Activated T-helper 1 cell treated with anti-CD3 and anti-CD28 coated beads, Interleukin-2, amount 50 U/mL, for 16 hours (primary cell): ENCODE measurements at places on chromosomes 12 and 14.

GRCh38 chr14:65817011-65817410, 404.5 kb downstream of the FUT8 start:
- DNase-seq = no peak

GRCh38 chr14:50560931-50561285, 963 bp downstream of the ATL1 start:
- peak; percentile 24 for DNase-seq

- no peak for DNase-seq
Measured at GRCh38 chr12:111664499-111664898, 21.3 kb downstream of the BRAP start.

- DNase-seq = no peak
Measured at GRCh38 chr12:24534622-24535021, 414.3 kb downstream of the BCAT1 start.

DNA sequence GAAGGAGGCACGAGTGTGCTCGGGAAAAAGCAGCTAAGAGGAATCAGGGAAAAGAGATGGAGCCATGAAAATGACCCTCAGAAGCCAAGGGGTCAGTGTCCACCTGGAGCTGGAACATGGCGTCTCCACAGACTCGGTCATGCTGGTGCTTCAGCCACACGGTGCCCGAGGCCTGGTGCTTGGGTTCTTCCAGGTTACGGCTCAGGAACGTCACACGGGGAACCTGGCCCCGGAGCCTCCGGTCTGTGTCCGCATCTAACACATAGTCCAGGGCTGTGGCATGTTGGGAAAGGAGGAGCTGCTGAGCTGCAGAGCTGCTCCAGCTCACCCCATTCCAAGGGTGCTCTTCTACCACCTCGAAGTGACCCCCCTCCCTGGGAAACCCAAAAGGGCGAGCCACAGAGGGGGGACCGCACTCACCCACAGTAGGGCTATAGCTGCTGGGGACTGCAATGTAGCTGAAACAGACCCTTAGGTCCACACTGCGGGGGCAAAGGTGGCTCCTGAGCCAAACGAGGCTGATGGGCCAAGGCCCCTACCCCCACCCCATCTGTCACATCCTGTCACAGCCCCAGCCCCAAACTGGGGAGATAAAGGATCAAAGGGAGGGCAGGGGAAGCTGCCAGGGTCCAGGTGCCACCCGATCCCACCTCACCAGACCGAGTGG, 10.8 kb downstream of the ITGA7 start:
- no peak for DNase-seq

GRCh38 chr12:94707892-94708291, 57.5 kb upstream of the TMCC3 start:
- DNase-seq = no peak

DNA sequence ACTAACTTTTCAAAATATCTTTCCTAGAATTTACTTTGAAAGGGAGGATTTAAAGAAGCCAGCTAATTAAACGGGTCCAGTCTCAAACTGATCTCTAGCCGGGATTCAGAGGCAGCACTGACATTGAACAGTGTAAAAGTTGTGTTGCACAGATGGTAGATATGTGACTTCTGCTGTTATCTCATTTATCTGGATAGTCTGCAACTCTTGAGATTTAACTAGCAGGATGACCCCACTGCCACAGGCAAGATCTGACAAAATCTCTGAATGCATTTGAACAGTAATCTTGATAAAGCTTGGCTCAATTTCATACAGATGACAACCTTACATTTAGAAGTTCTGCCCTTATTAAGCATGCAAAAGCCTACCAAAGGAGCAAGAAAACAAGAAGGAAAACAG, 138.0 kb upstream of the CPNE8 start:
- DNase-seq = no peak

- DNase-seq = no peak
Measured at GRCh38 chr12:70590549-70591226, 46.5 kb downstream of the PTPRB start.

- DNase-seq = no peak
Measured at GRCh38 chr14:55915456-55915855, 202.8 kb upstream of the PELI2 start.

- no peak for DNase-seq
Measured at GRCh38 chr12:126233625-126234024, 1168.4 kb downstream of the AACS start.

GRCh38 chr14:54653712-54654469, 87.0 kb downstream of the SAMD4A start:
- no peak for DNase-seq

DNA sequence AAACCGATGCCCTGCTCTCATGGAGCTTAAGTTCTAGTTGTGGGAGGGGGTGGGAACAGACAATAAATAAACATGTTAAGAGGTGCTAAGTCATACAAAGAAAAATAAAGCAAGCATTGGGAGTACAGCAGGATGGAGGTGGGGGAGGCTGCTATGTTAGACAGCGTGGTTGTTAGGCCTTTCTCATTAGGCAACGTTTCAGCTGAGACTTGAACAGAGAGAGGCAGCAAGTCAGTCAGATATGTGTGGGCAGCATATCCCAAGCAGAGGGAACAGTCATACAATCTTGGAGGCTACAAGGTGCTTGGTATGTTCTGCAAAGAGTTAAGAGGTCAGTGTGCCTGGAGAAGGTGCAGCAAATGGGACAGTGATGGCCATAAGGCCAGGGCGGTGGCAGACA, 97.7 kb upstream of the CCDC196 start:
- no peak for DNase-seq

GRCh38 chr12:67709367-67709954, 60.9 kb downstream of the DYRK2 start:
- no peak for DNase-seq

DNA sequence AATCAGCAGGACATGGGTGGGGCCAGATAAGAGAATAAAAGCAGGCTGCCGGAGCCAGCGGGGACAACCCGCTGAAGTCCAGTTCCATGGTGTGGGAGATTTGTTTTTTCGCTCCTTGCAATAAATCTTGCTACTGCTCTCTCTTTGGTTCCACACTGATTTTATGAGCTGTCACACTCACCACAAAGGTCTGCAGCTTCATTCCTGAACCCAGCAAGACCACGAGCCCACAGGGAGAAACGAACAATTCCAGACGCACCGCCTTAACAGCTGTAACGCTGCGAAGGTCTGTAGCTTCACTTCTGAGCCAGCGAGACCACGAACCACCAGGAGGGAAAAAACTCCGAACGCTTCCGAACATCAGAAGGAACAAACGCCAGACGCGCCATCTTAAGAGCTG, 2.8 kb upstream of the CNIH1 start:
- DNase-seq = no peak

DNA sequence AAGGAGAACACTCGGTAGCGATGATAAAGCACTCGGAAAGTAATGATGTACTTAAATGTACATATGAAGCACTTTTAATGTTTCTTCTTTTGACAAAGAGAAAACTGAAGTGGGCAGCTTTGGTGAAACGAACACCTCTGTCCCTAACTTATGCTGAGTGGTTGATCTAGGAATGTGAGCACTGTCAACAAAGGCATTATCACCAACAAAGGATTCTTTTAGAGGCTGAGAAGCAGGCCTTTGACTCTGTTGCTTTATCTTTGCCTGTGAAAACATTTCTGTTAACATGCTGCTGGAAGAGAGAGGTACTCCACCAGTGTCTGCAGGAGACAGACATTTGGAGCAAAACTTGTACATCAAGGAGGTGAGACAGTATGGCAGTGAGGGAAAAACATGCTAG, 103.2 kb upstream of the VRK1 start:
- DNase-seq = no peak

- DNase-seq = no peak
Measured at GRCh38 chr12:94571556-94571955, 78.8 kb downstream of the TMCC3 start.

DNA sequence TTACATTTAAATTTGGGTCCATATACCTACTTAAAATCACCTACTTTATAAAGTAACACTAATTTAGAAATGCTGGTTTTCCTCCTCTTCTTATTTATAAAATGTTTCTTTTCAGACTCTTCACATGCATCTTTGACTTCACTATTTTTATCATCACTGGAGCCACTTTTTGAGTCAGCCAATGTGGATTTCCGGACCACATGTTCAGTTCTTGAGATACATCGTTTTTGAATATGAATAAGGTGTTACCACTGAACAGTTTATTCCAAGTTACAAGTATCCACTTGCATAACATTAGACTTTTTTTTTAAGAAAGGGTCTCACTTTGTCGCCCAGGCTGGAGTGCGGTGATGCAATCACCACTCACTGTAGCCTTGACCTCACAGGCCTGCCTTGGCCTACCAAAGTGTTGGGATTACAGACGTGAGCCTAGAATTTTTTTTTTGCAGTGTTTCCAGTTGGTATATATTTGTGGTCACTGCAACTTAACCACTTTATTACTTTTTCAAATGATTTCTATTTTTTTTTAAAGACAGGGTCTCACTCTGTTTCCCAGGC, 5.7 kb downstream of the FNTB start:
- DNase-seq = no peak

DNA sequence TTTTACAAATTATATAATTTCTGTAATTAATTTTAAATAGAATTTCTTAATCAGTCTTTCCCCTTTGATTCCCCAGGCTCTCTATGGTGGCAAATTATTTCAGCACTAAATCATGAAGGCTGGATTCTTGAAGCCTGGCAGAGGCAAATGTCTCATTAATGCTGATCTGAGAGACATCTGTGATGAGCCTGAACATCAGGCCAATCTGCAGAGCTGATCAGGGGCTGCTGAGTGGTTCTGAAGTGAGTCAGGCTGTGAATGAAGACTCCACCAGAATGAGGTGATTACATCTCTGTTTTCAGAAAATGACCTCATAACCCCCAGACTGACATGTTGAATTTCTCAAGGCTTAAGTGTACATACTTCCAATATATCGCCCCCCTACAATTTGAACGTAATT, 124.2 kb upstream of the MIS18BP1 start:
- no peak for DNase-seq

DNA sequence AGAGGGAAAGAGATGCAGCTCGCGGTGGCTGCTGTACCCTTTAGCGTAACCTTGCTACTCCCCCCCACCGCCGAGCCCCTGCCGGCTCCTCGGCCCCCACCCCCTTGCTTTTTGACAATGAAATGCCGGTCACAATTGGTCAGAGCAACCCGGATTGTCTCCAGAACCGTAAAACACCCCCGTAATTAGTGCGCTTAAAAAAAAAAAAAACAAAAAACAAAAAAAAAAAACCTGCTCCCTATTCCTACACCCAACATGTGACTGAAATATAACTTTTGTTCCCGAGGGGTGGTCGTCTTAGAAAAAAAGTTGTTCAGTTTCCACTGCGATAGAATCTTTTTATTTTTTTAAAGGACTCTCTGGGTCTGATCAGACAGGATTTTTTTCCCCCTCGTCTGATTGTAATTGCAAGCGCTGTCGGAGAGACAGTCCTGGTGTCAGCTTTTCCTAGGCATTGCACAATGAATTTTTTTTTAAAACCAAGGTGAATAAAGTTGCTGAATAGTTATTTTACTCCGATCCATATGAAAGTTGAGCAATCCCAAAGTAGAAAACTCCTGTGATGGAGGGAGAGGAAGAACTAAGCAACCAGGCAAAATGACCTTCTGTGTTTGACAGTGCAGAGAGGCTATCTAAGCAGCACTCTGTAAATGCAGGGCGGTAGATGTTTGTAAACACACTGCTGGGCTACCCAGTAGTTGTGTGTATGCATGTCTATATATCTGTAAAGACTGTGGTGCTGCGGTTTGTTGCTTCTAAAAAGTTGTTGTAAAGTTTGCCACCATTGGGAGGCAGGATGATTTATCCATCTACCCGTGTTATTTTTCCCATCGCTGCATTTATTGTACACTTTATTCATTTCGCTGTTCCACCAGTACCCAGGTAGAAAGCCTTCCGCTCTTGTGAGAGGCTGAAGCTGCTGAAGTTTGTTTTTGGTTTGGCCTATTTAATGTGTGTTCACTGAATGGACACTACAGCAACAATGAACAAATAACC, 1.1 kb downstream of the ETV6 start:
- no peak for DNase-seq

DNA sequence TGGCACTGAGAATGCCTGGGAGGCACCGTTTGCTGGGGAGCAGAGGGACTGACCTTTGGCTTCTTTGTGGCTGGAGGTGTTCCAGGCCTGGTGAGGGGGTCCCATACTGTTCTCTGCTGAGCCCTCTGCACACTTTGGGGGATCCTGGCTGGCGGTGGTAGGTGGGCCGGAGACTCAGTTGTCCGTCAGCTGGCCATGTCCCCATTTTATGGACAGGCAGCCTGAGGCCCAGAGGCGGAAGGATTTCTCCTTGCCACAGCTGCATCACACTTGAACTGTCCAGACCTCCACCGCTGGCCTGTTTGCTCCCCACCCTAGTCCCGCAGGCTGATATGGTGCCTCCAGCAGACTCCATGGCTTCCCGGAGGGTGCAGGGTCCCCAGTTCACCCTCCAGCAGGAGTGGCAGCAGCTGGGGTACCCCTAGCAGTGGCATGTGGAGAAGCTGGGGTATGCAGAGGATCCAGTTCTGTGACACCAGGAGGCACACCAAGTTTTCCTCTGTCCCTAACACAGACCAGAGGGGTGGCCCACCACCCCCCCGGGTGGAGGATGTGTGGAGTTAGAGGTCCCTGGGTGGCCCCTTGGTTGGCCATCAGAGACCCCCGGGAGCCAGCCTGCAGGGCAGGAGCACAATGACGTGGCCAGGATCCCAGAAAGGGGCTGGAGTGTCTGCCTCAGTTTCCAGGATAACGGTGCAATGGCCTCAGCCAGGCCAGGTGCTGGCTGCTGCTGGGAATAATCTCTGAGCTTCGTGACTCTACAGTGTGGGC, 14.8 kb downstream of the SLC25A29 start:
- DNase-seq = no peak

DNA sequence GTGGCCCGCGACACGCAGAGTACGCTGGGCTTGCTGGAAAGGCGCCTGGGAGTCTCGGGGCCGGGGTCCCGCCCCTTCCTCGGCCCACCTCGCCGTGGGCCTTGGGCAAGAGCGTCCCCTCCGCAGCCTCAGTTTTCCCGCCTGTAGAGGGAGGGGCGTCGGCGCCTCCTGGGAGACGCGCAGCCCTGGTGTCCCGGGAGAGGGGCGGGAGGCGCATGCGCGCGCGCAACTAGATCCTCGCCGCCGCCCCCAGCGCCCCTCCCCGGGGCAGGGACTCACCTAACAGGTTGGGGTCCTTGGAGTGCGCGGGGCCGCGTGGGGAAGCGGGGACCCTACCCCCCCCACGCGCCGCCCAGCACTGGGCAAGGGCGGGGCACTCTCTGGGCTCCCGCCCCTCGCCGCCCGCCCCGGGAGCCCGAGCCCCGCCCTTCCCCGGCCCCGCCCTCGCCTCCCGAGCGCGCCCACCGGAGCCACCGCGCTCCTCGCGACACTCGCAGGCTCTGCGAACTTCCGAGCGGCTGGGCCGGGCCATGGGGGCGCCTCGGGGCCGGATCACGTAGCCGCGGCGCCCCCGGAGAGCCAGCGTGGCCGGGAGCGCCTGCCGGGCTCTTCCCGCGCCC, at the start of gene KIF26A:
KIF26A (plus strand) TSS at position 490 of the 620 bp plus-strand sequence. CDS start 136 bp downstream, outside the sequence.
- DNase-seq = no peak

GRCh38 chr12:25794571-25794970, 163.9 kb upstream of the RASSF8 start:
- DNase-seq = no peak

DNA sequence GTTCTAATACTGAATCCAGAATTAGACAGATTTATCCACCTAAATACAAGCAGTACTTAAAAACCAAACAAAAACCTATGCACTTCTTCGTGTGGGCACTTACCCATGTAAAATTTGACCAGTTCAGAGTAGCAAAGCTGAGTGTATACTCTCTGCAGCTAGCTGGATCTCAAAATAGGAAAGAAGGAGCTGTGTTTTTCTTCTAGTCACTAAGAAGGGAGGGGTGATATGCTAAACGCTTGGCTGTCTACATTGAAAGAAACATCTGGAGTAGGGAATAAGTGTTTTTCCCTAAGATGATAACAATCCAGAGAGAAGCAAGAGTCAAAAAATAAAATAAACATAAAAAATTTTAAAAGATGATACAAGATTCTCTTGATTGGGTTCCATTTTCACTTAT, 20.0 kb downstream of the RBMS2 start:
- no peak for DNase-seq
